Skeletal muscle cell (primary cell): ENCODE measurements at places on chromosomes 13 and 19.

GRCh38 chr13:100528820-100529219 is 59.8 kb downstream of the GGACT start:
- DNase-seq: no peak

- no peak for DNase-seq
Observed at GRCh38 chr19:11047866-11048265, 41.4 kb upstream of the LDLR start.

- DNase-seq: no peak
Observed at GRCh38 chr19:29620931-29621351, 14.9 kb downstream of the POP4 start.

DNA sequence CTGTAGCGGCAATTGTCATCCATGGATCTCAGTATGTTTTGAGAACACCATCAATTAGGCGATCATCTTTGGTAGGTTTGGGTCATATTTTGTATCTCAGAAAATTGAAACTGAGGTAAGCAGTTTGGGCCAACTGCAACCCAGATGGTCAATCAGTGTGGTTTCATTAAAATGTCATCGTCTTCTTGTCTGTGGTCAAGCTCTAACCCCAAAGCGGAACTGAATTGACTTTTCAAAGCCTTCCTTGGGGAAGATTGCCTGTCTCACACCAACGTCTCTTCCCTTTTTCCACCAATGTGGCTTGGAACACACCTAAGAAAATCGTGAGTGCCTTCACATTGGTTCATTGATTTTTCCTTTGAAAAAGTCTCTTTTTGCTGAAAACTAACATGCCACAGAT is 56.3 kb upstream of the UBAC2 start:
- no peak for DNase-seq

DNA sequence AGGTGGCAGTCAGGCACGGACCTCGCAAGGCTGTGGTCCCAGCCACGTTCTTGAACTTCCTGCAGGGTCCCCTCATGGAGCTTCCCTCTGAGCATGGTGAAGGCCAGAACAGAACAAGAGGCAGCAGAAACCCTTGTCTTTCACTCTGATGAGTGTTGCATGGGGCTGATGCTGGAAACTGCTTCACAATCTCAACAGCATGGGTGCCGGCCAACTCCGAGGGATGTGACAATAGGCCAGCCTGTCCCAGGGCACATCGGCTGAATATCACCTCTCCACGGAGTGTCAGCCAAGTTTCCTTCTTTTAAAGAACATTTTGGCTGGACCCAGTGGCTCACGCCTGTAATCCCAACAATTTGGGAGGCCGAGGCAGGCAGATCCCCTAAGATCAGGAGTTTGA is 173.9 kb downstream of the FOXO1 start:
- no peak for DNase-seq

DNA sequence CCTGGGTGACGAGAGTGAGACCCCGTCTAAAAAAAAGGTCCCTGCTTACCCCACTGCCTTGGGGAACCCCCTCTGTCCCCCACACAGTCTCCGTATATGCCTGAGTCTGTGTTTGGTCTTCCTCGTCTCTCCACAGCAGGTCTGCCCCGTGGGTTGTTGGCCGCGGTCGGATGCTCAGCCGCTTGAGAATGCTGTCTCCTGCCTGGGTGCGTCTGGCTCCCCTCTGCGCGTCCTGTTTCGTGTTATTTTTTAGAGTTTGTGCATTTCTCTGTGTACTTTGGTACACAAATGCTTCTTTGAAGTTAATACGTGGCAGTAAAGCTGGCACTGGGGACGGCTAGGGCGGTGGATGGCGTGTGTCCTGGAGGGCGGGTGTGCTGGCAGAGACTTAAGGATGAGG is 34.9 kb downstream of the KDM4B start:
- DNase-seq: no peak
